Activated CD8-positive, alpha-beta memory T cell treated with anti-CD3 and anti-CD28 coated beads for 1 hour (primary cell): ENCODE measurements at places on chromosomes 2 and 18.

- no peak for DNase-seq
These were observed 68.3 kb upstream of the ARL4C start for GRCh38 chr2:234565201-234565600.

GRCh38 chr18:12844391-12844790 lies 39.6 kb downstream of the PTPN2 start:
- DNase-seq = no peak

GRCh38 chr2:15279201-15279876 lies 281.8 kb downstream of the NBAS start:
- DNase-seq = no peak

DNA sequence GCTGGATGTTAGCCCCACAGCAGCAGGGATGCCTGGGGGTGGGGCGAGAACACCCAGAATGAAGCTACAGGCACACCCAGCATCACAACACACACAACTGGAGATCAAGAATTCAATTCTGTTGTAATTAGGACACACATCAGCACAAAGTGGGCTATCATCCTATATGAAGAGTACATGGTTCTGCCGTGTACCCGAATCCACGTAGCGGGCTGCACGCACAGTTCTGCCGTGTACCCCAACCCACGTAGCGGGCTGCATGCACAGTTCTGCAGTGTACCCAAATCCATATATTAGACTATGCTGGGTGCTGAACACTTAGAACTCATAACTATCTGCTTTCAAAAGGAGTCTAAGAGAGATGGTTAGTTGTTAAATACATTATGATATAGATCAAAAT lies 86.5 kb downstream of the EIPR1 start:
- no peak for DNase-seq

DNA sequence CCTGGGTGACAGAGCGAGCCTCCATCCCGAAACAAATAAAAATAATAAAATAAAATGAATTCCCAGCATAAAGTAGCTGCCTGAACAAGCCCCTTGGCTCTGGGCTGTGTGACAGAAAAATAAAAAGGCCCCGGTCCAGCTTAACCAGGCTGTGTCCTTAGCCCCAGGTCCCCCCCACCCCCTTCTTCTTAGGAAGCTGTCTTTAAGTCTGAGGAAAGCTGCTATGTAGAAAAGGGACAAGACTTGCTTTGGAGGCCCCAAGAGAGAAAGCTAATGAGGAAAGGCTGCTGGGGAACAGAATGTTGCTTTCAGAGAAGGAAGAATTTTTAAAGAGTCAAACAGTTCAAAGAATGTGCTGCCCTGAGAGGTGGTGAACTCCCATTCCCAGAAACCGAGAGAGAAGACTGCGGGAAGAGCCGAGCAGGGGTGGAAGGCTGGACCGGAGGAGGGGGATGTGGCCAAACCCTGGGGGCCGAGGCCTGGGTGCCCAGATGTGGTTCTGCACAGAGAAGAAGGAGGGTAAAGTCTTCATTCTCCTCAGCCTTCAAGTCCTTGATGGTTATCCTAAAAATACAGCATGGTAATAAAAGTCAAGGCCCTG lies 61.9 kb downstream of the CENPO start:
- DNase-seq = no peak

- DNase-seq = no peak
These were observed 1317.4 kb upstream of the CDH2 start for GRCh38 chr18:29494371-29494770.

DNA sequence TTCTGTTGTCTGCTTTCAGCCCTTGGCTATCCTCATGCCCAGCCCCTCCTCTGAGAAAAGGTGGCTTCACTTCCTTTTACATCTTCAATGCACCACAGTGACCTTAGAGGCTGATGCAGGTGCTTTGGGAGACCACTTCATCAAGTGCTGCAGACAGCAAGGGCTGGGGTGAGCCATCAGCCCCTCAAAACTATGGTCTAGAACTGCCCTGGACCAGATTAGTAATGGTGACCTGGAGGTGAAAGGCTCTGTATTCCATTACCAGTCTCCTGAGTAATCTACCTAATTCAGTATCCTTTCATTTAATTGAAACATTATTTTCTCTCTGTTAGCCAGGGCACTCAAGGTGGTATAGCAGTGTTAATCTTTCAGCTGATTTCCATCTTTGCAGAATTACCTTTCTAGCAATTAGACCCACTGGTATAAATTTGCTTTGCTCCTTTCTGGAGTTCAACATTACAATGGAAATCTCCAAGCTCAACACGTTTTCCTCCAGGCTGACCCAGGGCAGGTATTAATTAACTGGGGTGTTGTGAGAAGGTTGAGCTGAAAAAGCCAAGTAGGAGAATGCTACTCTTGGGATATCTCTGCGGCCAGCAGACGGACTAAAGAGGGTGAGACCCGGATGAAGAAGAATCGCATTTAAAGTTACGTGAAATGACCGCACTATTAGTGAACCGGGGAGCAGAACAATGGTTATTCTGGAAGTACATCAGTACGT lies 469.0 kb downstream of the MEIS1 start:
- no peak for DNase-seq

- no peak for DNase-seq
These were observed 36.5 kb downstream of the HNMT start for GRCh38 chr2:138000796-138001195.

DNA sequence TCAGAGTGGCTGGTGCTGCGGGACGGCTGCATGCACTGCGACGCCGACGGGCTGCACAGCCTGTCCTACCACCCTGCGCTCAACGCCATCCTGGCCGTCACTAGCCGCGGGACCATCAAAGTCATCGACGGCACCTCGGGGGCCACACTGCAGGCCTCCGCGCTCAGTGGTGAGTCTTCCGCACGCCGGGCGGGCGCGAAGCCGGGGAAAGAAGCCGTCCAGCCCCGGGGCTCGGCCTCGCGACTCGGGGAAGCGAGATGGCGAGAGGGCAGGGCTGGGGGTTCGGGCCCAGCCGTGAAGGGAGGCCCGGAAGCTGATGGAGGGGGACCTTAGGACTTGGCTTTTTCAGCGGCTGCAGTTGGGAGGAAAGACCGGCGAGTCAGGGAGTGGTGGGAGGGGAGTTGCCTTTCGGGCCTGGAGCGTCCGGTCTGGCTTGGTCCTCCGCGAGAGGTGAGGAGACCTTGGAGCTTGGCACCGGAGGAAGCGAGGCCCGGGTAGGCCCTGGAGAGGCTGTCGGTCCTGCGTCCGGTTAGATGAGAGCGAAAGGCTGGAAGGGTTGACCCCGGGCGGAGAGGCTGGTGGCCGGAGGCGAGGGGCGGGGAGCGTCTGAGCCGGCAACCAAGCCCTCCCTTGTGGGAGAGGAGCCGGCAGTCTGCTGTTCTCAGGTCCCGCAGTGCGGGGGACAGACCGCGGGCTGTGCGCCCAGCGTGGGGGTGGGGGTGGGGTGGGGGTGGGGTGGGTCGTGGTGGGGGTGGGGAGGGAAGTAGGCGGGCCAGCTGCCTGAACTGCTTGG lies 691 bp downstream of the BIRC6 start:
- DNase-seq = no peak

GRCh38 chr18:55546851-55547704 lies 40.9 kb downstream of the TCF4 start:
- no peak for DNase-seq

DNA sequence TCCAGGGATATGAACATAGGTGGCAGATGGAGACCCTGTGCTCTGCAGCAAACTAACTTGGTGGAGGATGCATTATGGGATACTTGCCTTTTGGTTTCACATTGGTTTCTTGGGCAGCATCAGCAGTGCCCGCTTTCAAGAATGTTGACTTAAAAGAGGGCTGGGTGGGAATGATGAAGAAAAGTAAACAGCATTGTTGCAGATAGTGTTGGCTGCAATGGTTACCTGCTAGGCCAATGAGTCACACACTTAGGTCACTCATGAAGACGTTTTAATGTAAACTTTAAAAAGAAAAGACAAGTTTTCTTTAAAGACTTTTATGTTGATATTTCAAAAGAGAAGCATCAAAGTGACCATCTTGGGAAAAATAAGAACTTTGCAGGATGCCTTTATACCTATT lies 26.1 kb upstream of the FAM237A start:
- DNase-seq = no peak

- DNase-seq = no peak
These were observed 7.4 kb downstream of the PTRHD1 start for GRCh38 chr2:24785671-24786321.

- DNase-seq = no peak
These were observed 11.1 kb upstream of the SLC4A10 start for GRCh38 chr2:161613161-161613560.

GRCh38 chr2:9639000-9639602 lies 8.3 kb upstream of the YWHAQ start:
- no peak for DNase-seq

- no peak for DNase-seq
These were observed 119.1 kb upstream of the STPG4 start for GRCh38 chr2:47274054-47274782.

- DNase-seq = no peak
These were observed 23.1 kb downstream of the TMEM182 start for GRCh38 chr2:102784940-102785339.

DNA sequence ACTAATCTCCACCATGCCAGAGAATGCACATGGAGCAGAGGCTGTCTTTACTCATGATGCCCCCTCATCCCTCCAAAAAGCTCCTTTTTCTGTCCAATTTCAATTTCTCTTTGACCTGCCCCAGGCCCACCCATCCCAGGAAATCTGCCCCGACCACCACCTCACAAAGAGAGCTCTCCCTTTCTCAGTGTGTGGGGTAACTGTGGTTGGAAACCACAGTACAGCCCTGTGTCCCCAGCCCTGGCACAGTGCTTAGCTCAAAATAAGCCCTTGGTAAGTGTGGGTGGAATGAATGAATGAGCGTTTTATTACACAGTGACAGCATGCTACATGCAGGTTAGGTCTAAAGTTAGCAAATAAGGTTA lies 43.7 kb upstream of the CAB39 start:
- no peak for DNase-seq

DNA sequence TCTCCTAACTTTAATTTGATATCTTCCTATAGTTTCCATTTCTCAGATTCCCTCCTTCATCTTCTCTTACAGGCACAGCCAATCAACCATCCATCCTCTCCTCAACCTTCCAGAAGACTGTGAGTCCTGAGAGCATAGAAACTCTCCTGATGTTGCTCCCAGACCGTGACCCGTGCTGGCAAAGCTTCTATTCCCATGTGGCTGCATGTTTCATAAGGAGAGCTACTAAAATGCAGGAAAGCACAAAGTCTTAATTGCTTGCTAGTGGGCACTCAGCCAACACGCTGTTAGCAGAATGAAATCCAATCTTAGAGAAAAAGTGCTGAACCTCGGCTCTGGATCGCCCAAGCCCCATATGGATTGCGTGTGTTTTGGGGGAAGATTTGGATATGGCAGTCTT lies 1244.7 kb upstream of the ZEB2 start:
- no peak for DNase-seq

GRCh38 chr2:217661378-217661777 lies 341.4 kb downstream of the TNS1 start:
- no peak for DNase-seq

DNA sequence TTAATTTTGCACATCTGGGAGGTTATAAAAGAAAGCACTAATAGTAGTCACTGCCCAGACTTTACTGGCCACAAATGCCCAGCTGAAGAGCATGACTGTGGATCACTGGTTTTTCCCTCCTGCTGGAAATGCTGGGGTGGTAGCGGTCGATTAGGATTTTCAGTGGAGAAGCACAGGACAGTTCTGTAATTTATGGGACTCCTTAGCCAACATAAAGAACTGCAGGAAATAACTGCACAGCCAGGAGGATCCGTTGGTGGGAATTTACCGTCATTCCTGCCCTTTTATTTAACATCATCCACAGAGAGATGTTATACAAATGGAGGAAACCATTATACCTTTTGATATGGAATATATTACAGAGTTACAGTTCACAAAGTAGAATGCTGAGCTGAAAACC lies 61.5 kb downstream of the TNFRSF11A start:
- no peak for DNase-seq

DNA sequence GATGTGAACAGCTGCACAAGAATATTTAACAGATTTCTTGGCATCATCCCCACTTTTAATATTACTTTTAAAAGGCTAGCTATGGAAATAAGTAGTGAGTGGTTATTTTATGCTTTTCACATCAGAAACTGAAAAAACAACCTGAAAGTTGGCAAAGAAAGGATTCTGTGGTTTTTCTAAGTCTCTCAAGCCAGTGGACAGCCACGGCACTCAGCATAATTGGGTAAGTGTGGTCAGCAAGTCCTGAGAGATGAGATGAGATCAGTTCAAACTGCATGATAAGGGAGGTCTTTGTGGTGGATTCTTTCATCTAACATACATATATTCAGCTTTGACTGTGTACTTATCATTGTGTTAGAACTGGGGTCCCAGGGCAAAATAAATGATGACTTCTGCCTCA lies 105.2 kb downstream of the LYPD6B start:
- DNase-seq = no peak

DNA sequence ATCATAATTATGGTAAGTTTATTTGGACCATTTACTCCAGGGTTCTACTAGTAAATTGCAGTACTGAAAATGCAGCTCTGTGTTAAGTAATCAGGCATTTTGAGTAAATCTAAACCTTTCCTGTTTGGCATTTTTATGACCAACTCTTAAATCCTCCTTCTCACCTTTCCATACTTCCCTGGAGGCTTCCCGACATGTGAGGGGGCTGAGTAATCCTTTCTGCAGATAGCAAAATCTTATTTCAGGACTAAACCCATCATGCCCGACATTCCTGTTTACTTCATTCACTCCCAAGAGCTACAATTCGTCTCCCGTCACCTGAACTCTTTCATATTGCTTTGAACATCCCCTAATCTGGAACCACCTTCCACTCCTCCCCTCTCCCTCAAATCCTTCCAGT lies 296.6 kb downstream of the IKZF2 start:
- DNase-seq = no peak

DNA sequence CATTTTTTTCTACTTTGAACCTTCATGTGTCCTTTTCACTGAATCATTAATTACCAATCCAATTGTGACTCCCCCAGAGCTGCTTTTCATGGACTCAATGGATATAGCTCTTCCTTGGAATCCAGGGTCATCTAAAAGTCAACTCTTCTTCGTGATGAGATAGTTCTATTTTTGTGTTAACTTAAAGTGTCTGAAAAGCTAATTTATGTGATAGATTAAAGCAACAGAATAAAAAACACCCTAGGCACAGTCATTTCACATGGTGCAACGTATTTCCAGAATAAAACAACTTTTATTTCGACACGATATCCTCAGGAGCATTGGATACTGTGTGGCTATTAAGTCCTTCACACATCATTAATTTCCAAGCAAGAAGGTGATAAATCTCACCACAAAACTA lies 250.6 kb upstream of the SPHKAP start:
- DNase-seq = no peak
